Testis (tissue), 5 donors: ENCODE measurements at places on chromosomes 2 and 18. TPM values are rescaled to one million over a fixed set of nuclear protein-coding genes. Genes with fewer than 3 reads are reported as not detected.
A peak's percentile ranks its signal among the peaks of the same experiment; 100 is the strongest.

Gene PEX13
- 34.6 TPM for polyA plus RNA-seq

DNA sequence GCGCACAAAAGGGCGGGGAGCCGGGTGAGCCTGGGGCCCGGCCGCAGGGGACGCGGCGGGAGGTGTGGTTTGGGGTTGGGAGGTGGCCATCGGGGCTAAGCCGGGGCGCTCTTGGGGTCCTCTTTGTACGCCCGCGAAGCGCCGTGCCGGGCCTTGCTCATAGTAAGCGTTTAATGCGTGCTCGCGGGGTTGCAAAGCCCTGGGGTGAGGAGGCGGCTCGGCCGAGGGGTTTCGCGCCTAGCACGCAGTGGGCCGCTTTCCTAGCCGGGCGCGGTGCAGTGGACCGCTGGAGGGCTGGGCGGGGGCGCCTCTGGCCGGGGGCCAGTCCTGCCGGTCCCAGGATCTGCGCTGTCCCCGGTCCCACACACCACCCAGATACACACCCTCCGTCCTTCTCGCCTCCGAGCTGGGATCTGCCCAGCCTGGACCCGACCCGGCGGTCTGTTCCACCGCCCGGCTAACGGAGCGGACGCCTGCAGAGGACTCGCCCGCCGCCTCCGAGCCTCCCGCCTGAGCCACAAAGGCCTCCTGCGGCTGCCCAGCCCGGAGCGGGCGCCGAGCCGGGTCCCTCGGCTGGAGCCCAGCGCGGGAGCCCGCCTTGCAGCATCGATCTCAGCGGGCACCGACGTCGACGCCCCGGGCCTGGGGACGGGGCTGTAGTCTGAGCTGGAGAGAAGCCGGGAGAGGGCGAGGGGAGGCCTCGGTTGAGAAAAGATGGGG lies 564 bp downstream of the DPYSL5 start:
- no peaks in the 10 kb centered on the region for H3K36me3 ChIP-seq
- no peak for DNase-seq
- H3K4me1 ChIP-seq, result peaks cover 12% of the 10 kb centered on the region
- H3K4me3 ChIP-seq, result peak overlapping the region; percentile 44
- H3K27me3 ChIP-seq, result no peaks in the 10 kb centered on the region
- H3K27ac ChIP-seq, result no peak overlapping the region

DNA sequence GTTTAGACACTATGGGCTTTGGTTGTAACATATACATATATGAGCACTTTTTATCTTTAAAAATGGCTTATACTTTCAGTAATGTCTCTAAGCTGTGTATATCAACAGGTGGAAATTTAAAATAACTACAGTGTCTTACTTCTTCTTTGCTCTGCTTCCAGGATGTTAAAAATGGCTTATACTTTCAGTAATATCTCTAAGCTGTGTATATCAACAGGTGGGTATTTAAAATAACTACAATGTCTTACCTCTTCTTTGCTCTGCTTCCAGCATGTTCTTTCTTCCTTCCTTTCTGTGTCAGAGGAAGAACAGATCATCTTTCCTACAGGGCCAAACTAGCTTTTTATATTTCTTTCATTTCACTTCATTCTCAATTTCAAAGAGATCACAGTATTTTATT lies 689.6 kb downstream of the EPHA4 start:
- no peaks in the 10 kb centered on the region for H3K36me3 ChIP-seq
- no peak for DNase-seq
- no peaks in the 10 kb centered on the region for H3K4me1 ChIP-seq
- no peaks in the 10 kb centered on the region for H3K27me3 ChIP-seq
- no peak overlapping the region for H3K27ac ChIP-seq
- no peak overlapping the region for H3K4me3 ChIP-seq

- peaks cover 7% of the 10 kb centered on the region for H3K4me1 ChIP-seq
- no peaks in the 10 kb centered on the region for H3K36me3 ChIP-seq
- H3K4me3 ChIP-seq, result no peak overlapping the region
Measured at GRCh38 chr2:98915751-98916358, 20.2 kb downstream of the CRACDL start.

DNA sequence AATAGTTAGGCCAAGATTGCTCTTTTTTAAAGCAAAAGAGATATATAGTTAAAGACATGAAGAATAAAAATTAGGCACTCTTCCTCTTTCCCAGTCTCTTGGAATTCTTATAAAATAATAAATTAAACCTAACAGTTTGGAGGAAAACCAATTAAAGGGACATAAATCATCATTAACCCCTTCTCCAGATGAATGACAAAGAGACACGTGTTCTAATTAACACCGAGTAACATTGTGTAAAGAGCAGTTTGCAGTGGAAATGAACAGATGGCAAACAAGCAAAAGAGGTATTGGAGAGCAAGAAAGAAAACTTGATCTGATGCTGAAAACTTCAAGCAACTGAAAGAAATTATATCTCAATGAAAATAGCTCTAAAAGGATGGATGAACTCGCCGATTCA lies 48.4 kb downstream of the BCL2 start:
- H3K4me1 ChIP-seq, result peaks cover 12% of the 10 kb centered on the region
- H3K36me3 ChIP-seq, result no peaks in the 10 kb centered on the region
- H3K4me3 ChIP-seq, result no peak overlapping the region
- no peak for DNase-seq
- no peaks in the 10 kb centered on the region for H3K27me3 ChIP-seq

DNA sequence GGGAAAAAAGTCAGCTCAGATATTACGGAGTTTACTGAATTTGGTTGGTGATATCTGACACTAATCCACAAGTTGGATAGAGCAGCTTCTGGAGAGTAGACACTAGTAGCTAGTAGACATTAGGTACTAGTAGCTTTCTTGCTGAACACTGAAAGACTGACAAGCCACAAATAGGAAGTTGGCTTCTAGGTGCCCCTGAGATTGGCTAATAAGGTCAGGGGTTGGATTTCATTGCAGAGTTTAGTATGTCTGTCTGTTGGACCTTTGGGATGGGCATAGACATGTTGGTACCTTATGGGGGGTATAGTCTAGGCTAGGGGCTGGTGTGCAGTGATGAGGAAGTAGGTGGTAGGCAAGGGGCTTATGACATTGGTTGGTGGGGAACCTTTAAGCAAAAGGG lies 164.9 kb upstream of the LRRTM1 start:
- no peak for DNase-seq
- no peak overlapping the region for H3K27ac ChIP-seq
- no peaks in the 10 kb centered on the region for H3K4me1 ChIP-seq
- no peaks in the 10 kb centered on the region for H3K36me3 ChIP-seq

DNA sequence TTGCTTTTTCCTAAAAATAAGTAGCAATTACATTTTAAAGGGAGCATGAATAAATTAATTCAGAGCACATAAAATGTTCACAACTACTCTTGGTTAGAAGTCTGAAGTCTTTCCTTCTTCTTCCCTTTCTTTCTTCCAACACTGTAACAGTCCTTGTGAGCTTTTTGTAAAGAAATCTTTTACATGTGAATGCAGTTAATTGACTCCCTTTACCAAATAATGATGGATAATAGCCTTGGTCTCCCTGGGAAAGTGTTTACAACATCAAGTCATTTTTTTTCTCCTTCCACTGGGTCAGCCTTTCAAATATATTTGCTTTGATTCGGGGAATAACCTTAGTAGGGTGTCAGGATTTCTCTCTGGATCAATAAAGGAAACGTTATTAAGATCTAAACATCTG lies 39.1 kb downstream of the CALCRL start:
- no peak for DNase-seq
- H3K4me1 ChIP-seq, result no peaks in the 10 kb centered on the region
- no peak overlapping the region for H3K27ac ChIP-seq
- H3K36me3 ChIP-seq, result no peaks in the 10 kb centered on the region

GRCh38 chr2:81901017-81901416 lies 1596.5 kb upstream of the LRRTM1 start:
- H3K36me3 ChIP-seq, result no peaks in the 10 kb centered on the region
- H3K27me3 ChIP-seq, result no peaks in the 10 kb centered on the region
- DNase-seq, result no peak

Gene KCNG2
- 0.50 TPM for polyA plus RNA-seq

Gene SULT1C4
- 1.1 TPM for polyA plus RNA-seq

GRCh38 chr2:120732506-120733237 lies 3.0 kb upstream of the GLI2 start:
- peak; percentile 1 for DNase-seq
- no peak overlapping the region for H3K27ac ChIP-seq
- no peaks in the 10 kb centered on the region for H3K36me3 ChIP-seq
- no peaks in the 10 kb centered on the region for H3K27me3 ChIP-seq
- H3K4me3 ChIP-seq, result no peak overlapping the region

- no peak overlapping the region for H3K4me3 ChIP-seq
- no peak for DNase-seq
- H3K27ac ChIP-seq, result no peak overlapping the region
- no peaks in the 10 kb centered on the region for H3K4me1 ChIP-seq
Measured at GRCh38 chr2:101234169-101234938, 18.3 kb upstream of the CNOT11 start.

DNA sequence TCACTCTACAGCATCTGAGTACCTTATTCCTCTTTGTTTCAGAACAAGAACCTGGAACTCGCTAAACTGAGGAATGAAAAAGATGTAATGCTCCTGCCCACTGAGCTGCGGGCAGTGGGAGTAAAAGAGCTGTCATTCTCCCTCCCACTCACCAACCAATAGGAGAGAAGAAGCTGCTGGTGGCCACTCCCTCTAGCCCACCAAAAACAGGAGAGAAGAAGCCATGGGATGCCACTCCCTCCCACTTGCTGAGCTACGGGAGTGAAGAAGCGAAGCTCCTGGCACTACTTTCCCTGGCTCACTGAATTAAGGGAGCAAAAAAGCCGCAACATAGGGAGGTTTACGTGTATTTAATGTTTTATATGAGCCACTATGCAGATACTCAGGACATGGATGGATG lies 53.7 kb downstream of the RIT2 start:
- no peaks in the 10 kb centered on the region for H3K27me3 ChIP-seq
- H3K4me3 ChIP-seq, result no peak overlapping the region
- no peak for DNase-seq

Gene RBM43
- 6.9 TPM for polyA plus RNA-seq

DNA sequence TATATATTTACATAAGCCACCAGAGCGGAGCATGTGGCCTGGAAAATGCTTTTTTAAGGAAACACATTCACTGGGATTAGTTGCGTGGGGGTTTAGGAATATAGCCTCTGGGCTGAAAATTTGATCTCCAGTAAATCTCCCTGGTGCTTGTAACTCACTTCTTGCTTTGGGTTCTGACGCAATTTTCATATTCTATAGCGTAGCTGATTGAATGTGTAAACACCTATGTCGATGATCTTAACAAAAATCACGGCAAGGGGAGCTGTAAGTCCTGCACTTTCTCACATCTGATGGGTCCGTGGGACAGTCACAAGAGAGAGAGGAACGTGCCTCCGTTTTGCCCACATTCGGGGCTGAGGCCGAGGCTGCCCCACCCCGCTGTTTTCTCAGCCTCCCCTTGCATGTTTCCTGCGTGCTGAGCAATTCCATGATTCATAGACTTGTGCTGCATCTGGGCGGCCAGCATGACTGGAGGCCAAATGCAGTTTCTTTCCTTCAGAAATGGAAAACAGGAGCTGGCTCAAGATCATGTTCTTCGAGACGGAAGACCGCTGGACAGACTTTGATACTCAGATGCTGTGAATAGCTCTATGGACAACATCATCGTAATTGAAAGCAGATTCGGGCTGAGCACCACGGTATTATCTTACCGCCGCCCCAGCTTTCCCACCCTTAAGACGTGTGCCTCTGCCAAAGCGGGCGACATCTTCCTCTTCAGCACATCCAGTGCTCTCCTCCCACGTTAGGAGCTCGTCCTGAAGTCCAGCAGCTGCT lies 109.2 kb downstream of the TMEM18 start:
- no peaks in the 10 kb centered on the region for H3K36me3 ChIP-seq
- DNase-seq, result peak; percentile 78
- H3K4me3 ChIP-seq, result no peak overlapping the region
- peak overlapping the region; percentile 66 for H3K27ac ChIP-seq

DNA sequence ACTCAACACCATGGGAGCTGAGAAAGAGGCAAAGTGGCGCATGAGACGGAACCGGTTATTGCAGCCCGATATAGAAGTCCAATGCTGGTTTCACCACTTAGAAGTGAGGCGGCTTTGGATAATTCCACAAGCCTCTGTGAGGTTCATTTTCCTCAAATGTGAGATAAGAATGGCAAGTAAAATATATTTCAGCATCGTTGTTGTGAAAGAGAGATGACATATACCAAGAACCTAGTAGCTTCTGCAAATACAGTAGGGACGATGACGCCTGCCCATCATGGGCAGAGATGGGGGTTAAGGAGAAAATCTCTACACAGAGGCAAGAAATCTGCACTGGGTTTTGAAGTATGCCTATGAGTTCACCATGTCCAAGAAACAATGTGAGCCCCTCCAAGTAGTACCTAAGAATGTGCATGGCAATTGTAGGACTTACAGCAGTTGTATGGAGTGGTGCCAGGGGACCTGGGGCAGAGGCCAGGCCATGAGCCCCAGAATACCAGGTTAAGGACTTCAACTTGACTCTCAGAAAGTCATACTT lies 352.0 kb downstream of the RNF144A start:
- no peaks in the 10 kb centered on the region for H3K36me3 ChIP-seq
- H3K4me3 ChIP-seq, result no peak overlapping the region
- DNase-seq, result no peak
- H3K27me3 ChIP-seq, result no peaks in the 10 kb centered on the region

GRCh38 chr2:56299171-56299691 lies 115.4 kb downstream of the CCDC85A start:
- no peak overlapping the region for H3K4me3 ChIP-seq
- H3K4me1 ChIP-seq, result no peaks in the 10 kb centered on the region
- H3K36me3 ChIP-seq, result no peaks in the 10 kb centered on the region
- no peaks in the 10 kb centered on the region for H3K27me3 ChIP-seq
- H3K27ac ChIP-seq, result no peak overlapping the region

Gene OTOS
- 1.2 TPM for polyA plus RNA-seq

GRCh38 chr2:36060133-36060532 lies 295.4 kb upstream of the CRIM1 start:
- no peak overlapping the region for H3K27ac ChIP-seq
- no peak overlapping the region for H3K4me3 ChIP-seq
- H3K36me3 ChIP-seq, result no peaks in the 10 kb centered on the region
- H3K4me1 ChIP-seq, result no peaks in the 10 kb centered on the region

Gene KANSL1L
- 39.7 TPM for polyA plus RNA-seq

DNA sequence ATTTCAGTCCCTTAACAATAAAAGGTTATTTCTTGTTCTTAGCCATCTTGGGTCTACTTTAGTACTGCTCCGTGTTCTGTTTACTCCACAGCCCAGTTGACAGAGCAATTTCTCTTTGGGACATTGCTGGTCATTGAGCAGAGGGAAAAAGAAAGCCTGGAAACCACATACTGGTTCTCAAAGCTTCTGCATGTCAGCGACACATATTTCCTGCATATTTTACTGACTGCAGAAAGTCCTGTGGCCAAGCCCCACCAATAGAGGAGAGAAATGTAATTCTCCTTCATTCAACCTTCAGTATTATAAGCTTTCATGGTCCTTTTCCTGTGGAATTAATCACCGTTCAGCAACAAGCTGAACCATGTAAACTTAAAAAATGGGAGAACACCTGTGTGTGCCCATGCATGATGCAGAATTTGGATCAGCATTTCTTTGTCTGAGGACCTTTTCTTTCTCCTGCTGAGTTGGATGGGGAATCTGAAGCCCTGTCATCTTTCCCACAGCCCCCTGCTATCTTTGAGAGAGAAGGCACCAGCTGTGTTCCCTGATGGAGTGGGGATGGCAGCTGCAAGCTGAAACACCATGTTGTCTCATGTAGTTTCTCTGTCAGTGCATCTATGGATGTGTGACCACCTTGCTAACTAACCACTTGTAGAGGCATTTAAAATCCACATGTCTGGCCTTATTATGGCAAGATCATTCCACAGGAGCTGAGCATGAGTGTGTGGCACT lies 431.6 kb downstream of the MEIS1 start:
- no peak overlapping the region for H3K27ac ChIP-seq
- H3K36me3 ChIP-seq, result no peaks in the 10 kb centered on the region
- no peaks in the 10 kb centered on the region for H3K4me1 ChIP-seq
- H3K4me3 ChIP-seq, result no peak overlapping the region
- no peaks in the 10 kb centered on the region for H3K27me3 ChIP-seq
- DNase-seq, result no peak

Gene PHOSPHO2
- 36.5 TPM for polyA plus RNA-seq

Gene LINC00305
- 13.2 TPM for polyA plus RNA-seq
